Activated naive CD4-positive, alpha-beta T cell treated with anti-CD3 and anti-CD28 coated beads, Interleukin-2, amount 10 ng/mL, durations not matched to agents 5 hours and 36 hours (primary cell): ENCODE measurements at places on chromosomes 13 and 19. TPM values are rescaled to one million over a fixed set of nuclear protein-coding genes. Genes with fewer than 3 reads are reported as not detected.

CDC42EP5 gene
- total RNA-seq, result not detected

B3GNT3 gene
- not detected for total RNA-seq

CEACAM20 gene
- total RNA-seq, result not detected

SIGLEC12 gene
- total RNA-seq, result not detected

ACP7 gene
- not detected for total RNA-seq

DKKL1 gene
- total RNA-seq, result not detected

TRAPPC5 gene
- 89.7 TPM for total RNA-seq

LCP1 gene
- 1,084 TPM for total RNA-seq

CEBPA gene
- total RNA-seq, result 0.08 TPM

APBA3 gene
- 53.7 TPM for total RNA-seq

SIGLEC8 gene
- total RNA-seq, result not detected

TDRD12 gene
- total RNA-seq, result 0.40 TPM

SHD gene
- not detected for total RNA-seq

ZNF579 gene
- total RNA-seq, result 6.4 TPM

NALCN gene
- not detected for total RNA-seq

NUFIP1 gene
- total RNA-seq, result 5.0 TPM

CD70 gene
- total RNA-seq, result 6.7 TPM

ZNF562 gene
- total RNA-seq, result 17.0 TPM

NBEA gene
- 0.60 TPM for total RNA-seq

CYP4F3 gene
- 0.03 TPM for total RNA-seq

IGFL4 gene
- total RNA-seq, result not detected

F2RL3 gene
- 0.22 TPM for total RNA-seq

PRODH2 gene
- total RNA-seq, result not detected

TSHZ3 gene
- total RNA-seq, result 1.6 TPM

MISP3 gene
- total RNA-seq, result 1.8 TPM

PLK5 gene
- total RNA-seq, result not detected

CYP2A7 gene
- not detected for total RNA-seq

ANGPTL4 gene
- total RNA-seq, result 0.75 TPM

SPRY2 gene
- not detected for total RNA-seq

CLEC4G gene
- total RNA-seq, result not detected

OVOL3 gene
- total RNA-seq, result not detected

SPACA4 gene
- total RNA-seq, result not detected

STOML3 gene
- not detected for total RNA-seq

FFAR3 gene
- not detected for total RNA-seq

TMEM145 gene
- 0.31 TPM for total RNA-seq
